ENCODE measurements at places on chromosomes 5 and 9.

DNA sequence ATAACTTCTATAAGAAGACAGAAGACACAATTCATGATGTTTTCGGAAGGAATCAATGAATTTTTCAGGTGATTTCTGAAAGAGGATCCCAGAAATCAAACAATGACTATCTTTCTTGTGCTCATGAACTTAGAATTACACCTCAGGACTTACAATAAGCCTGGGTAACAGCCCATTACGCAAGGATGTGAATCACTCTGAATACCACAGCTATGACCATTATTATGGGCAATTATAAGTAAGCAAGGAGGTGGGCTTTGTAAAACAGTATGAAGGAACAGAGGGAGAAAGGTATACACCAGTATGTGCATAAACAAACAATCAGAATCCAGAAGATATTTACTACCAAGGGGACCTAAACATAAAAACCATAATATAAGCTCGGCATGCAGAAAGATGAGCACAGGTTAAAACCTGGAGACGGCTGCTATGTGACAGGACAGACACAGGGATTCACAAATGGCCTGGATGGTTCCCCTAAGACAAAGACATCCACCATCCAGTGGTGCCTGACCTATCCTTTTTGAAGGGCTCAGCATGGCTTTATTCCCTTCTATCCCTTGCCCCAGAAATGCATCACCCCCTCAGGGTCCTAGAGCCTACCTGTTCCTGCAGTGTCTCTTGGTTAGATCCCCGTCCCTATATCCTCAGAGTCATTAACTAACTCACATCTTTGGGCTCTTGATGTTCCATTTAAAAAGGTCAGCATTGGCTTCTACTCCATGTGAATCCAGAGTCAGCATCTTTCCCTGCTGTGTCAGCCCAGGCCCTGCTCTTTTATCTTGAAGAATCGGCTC lies 21.8 kb upstream of the PPP2CA start:
- DNase-seq = peak; percentile 72

DNA sequence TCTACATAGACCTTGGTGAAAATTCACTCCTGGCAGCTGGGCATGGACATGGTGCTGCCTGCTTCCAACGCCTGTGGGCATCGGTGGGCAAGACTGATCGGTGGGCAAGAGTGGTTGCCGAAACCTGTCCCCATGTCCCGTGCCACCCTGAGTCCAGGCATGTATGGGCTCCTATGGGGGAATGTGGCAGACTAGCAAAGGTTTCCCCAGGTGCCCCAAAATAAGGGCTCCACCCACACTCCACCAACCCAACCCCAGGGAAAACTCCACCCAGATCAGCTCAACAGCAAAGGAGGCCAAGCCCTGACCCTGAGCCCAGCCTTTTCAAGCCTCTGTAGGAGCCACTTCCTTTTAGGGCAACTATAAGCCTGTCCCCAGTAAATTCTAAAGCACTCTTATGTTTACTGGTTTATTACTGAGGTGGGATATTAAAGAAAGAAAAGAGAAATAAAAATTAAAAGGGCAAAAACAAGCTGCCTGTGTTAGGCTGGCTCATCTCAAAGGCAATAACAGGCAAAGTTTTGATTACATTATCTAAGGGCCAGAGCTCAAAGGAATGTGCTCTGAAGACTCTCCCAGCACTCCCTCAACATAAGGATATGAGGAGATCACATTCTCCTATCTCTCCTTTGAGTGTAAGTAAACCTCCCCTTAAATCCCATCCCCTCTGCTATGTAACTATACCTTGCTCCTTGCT lies 8.9 kb upstream of the SPATA31E1 start:
- no peak for DNase-seq

DNA sequence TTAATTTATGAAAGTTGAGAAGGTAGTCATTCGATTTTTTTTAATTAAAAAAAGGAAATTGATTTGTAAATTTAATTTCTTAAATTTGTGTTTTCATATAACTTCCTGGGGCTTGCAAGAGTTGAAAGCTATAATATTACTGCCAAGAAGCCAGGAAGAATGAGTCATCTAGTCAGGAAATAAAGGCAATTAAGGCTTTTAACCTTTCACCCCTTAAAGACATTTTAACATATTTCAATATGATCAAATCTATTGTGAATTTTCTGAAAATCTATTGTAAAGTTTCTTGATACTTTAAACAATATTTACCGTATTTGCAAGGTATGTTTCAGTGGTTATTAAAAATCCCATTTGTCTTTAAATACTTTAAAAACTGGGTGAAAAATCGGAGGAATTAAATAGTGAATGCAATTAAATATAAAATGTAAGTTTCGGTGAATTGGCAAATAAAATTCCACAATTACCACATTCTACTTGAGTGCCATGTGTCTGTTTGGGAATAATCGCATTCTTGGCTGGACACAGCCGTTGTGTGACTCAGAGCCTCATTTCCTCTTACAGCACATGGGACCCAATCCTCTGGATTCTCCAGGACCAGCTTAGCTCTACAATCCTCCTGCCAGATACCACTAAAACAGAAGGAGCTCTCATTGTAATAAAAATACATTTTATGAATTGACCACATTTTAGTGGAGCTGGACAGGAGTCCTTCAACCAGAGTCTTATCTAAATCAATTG lies 310.7 kb downstream of the HCN1 start:
- peak; percentile 4 for DNase-seq

DNA sequence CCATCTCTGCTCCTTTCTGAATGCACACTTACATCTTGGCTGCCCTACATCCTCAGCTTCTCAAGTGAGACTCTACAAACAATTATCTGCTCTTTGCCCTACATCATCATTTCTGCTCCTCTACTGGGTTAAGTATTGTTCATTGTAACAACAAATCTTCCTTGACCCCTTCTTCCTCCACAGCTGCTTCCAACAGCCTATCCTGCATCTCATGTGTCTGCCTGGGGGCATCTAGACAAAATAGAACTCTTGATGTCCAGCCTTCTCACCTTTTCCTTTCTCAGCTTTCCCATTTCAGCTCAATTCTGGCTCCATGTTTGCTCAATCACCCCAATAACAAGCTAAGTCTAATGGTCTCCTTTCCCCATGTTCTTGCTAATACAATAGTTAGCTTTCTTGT lies 509.8 kb downstream of the DIRAS2 start:
- no peak for DNase-seq

GRCh38 chr9:112112941-112113681 lies 62.0 kb downstream of the SUSD1 start:
- peak; percentile 34 for DNase-seq

DNA sequence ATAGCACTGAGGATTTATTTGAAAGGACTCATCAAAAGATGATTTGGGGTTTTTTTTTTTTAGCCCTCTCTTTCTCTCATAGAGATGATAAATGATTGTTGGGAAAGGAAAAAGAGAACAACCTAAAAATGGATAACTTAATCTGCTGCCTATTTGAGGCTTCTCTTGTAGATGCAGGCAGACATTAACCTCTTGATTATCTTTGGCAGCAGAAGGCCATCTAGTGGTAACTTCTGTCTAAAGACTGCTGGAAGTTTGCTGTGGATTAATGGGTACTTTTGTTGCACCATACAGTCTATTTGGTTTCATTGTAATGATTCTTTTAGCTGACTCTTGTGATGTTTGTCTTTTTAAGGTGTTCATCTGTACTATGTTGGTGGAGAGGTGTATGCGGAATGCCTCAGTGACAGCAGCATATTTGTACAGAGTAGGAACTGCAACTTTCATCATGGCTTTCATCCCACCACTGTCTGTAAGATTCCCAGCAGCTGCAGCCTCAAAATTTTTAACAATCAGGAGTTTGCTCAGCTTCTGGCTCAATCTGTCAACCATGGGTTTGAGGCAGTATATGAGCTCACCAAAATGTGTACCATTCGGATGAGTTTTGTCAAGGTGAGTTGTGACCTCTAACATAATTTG lies 18.8 kb downstream of the SMIM32 start:
- DNase-seq = peak; percentile 69
